Tibial artery (tissue), 4 donors: ENCODE measurements at places on chromosomes 12 and 14.

DNA sequence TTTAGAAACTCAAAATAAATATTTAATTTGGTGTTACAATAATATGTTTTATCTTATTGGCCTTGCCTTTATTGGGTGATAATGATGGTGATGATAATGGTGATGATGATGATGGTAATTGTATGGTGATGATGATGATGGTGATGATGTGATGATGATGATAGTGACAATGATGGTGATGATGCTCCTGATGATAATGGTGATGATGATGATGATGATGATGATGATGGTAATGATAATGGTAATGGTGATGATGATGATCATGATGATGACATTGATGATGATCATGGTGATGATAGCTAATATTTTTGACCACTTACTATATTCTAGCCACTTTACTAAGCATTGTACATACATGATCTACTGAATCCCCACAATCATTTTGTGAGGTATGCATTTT lies 1548.6 kb upstream of the TMEM132C start:
- no peak for DNase-seq

- DNase-seq = no peak
Measured at GRCh38 chr12:131264635-131265034, 310.9 kb downstream of the ADGRD1 start.

DNA sequence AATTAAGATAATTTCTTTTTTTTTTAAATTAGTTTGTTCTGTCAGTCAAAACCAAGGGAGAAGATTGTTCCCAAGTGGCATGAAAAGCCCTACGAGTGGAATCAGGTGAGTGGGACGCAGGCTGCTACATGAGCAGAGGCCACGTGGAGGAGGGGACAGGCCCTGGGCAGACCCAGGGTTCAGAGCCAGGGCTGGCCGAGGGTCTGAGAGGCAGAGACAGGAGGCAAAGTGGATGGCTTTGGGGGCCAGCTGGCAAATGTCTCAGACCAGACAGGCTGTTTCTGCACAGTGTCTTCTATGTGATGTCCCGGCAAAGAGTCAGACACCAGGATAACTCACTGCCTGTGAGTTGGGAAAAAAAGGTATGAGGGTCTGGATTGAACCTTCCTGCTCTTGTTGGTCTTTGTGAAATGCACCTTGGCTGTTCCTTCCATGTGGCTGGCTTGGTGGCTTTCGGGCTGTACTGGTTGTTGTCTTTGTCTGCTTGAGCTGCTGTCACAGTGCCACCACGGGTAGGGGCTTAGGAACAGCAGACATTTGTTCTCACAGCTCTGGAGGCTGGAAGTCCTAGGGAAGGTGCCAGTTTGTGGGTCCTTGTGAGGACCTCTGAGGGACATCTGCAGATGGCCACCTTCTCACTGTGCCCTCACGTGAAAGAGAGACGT lies 35.8 kb upstream of the ASPG start:
- DNase-seq = no peak

- peak; percentile 74 for DNase-seq
Measured at GRCh38 chr14:23551266-23552028, at the start of gene ZFHX2. ZFHX2 (minus strand) TSS chr14:23551765; CDS start chr14:23535325, 16,440 bp downstream.

DNA sequence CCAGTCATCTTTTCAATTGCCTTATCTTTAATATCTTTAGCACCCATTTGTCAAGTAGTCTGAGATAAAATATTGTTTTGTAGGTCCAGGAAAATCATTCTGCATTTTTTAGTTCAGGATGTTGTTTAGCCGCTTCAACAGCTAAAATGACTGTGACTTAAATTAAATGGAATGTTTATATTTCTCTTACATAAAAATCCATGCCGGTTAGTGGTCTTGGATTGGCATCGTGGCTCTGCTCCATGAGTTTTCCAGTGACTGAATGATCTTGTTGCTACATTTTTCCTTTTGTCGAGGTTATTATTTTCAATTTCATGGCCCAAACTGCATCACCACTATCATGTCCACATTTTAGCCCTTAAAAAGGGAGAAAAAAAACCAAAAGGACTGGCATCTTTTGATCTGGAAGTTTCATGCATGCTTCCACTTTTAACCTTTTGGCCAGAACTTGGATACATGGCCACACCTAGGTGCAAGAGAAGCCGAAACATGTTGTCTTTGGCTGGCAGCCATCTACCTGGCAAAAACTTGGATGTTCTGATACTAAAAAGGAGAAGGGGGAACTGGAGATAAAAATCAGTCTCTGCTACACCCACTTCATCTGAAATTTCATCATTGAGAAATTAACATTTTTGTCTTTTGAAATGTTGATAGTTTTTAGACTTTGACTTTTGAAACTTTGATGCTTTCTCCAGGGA lies 142.4 kb downstream of the OTOGL start:
- DNase-seq = no peak

DNA sequence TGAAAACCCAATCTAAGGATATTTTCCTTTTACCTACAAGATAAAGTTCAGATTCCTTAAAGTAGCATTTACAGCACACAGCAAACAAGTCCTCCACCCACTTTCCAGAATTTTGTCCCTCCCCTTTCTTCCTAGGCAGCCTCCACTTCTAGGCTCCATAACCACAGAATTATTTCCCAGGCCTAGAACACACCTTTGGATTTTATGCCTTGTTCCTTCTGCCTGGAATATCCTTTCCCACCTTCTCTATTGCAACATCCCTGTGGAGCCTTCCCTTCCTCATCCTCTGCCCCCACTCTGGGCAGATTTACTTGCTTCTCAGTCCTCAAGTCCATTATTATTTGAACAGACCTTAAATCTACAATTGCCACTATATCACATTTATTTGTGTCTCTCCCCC lies 2.1 kb upstream of the TSPAN8 start:
- no peak for DNase-seq

DNA sequence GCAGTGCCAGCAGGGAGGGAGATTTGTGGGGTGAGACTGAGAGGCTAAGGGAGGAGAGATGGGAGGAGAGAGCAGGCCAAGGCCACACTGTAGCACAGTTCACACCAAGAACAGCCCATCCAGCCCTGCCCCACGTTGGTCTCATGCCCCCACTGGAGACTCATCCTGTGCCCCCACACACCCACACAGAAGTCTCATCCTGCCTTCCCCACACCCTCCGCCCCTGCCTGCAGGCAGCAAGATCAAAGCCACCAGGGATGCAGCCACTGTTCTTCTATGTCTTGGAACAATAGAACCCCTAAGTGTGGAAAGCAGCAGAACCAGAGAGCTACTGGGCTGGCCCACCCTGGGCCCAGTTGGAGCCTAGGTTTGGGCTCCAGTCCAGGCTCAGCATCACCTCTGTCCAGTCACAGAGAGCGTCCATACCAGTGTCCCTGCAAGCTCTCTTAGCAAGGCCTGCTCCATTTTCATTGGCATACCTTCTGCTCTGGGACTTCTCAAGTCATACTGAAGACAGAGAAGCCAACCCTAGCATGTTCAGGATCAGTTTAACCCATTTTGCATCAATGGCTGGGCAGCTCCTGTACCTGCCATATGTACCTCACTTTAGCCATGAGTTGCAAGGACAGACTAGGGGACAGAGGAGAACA lies 31.7 kb upstream of the HDAC7 start:
- no peak for DNase-seq

DNA sequence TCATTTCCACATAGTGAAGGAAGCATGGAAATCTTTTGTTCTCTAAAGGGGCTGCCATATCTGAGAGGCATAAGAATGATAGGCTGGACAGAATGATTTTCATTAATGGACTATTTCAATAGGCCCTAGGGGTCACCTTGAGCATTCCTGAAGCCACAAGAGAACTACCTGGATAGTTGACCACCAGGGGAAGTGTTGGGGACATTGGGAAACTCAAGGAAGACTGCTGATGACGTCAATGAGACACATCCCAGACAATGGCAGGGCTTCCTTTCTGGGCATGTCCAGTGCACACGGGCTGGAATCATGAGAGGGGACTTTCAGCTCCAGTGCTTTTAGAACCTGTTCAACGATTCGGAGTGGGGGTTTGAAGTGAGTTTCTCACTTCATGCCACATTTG lies 48.8 kb upstream of the CHST11 start:
- no peak for DNase-seq

DNA sequence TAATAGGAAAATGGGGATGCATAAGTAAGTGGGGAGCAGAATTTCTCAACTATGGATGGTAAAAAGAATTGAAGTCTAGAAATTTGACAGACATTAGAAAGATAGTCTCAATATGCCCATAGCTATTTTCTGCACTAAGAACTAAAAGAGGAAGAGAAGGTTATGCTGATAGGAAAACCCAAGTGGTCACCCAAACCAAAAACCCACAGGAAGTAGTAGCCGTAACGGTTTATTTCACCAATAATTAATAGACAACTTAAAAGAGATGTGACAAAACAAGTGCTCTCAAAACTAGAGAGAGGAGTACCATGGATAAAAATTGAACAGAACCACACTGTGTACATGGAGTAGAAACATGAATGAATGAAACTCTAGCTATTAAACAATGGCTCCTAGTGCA lies 295.4 kb downstream of the FSCB start:
- DNase-seq = no peak

- DNase-seq = no peak
Measured at GRCh38 chr14:75191100-75191499, 14.7 kb upstream of the TMED10 start.

DNA sequence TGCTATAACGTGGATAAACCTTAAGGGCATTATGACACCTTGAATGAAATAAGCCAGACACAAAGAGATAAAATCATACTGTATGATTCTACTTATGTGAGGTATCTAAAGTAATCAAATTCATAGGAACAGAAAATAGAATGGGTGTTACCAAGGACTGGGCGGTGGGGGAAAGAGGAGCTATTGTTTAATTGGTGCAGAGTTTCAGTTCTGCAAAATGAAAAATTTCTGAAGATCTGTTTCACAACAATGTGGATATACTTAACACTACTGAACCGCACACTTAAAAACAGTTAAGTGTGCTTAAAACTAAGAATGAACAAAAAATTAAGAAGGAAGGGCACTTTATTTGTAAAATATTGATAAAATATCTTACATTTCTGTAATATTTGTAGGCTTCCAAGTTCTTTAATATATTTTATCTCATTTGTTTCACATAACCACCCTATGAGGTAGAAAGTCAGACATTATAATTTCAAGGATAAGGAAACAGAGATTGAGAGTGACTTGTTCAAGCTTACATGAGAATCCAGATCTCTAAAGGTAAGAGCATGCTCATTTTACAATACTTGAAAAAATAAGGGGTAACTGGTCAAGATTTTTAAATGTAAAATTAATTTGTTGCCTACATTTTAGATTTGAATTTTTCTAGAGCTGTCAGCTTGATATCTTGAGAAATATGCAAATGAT lies 14.9 kb downstream of the LTA4H start:
- DNase-seq = no peak

- DNase-seq = no peak
Measured at GRCh38 chr12:69837657-69838415, 12.8 kb downstream of the MYRFL start.

DNA sequence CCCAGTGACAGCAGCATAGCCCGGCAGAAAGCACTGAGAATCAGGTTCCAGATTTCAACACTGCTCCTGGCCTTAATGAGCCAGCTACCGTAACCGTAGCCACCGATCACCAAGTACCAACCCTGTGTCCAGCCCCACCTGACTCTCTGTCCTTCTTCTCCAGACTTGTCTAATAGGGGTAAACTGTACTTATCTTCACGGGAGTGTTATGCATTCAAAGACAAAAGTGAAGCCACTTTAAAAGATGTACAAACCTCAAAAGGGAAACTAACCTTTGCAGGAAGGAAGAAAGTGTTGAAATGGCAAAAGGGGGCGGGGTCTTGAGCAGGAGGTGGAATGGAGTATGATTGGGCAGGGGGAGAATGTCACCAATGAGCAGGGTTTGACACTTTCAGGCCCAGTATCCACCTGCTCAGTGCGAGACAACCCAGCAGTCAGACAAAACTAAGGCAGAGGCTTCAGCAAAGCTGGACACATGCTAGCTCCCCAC lies 226.1 kb downstream of the CHST11 start:
- no peak for DNase-seq

DNA sequence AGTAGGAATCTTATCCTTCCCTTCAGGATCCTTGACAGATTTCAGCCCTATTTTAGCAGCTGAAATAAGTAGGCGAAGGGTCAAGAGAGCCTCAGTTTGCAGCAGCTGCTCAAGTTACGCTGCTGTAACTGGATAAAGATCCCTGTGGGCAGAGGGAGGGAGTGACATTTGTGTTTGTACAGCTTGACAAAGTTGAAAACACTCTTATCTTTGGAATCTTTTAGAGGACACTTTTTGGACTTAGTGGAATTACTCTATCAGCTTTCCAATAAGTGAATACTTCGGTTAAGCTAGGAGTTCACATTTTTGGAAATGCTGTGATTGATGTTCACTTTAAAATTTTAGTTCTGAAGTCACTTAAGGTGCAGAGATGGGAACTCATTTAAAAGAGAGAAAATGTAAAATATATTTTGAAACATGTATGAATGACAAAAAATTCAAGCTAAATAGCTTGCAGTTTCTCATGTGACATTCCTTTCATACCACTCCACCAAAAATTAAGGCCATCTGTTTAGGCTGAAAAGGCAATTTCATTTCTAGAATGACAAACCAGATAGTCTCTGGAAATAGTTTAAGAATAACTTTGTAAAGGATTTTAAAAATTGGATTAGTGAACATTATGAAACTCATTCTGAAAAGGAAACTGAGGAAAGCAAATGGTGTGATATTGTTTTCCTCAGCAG lies 55.2 kb downstream of the SLC38A4 start:
- DNase-seq = no peak

- no peak for DNase-seq
Measured at GRCh38 chr14:101780887-101781239, 19.4 kb downstream of the PPP2R5C start.

DNA sequence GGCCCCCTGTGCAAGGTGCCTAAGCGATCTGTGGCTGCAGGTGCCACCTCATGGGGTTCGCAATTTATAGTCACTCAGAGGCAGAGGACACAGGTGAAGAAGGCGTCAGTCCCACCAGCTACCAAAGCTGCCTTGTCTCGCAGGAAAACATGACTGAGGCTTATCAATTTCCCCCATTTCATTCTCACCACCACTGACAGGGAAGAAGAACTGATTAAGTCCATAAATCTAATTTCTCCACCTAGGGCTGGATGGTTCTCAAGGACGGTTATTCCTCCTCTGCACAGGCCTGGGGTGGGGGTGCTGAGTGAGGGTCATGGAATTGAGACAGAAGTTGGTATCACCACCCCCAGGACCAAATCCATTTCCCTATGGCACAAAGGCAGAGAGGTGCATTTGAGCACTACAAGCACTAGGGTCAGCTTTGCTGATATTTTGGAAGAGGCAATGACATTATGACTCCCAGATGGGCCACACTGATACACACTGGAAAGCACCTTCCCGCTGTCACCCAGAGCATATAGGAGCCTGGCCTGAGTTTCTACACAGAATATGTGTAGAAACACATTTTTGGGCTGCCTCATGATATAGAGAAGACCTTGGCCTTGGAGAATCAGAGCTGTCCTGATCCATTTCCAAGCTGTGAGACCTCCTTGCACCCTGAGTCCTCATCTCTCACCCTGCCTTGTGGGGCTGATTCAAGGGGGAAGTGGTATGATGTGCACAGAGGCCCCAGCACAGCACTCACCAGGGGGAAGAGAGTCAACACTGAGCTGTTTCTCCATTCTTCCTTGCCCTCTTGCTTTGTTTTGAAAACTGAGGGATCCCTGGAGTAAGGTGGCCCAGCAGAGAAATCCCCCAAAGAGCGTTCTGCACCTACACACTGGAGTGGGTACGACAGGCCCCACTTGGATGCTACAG lies 59.4 kb downstream of the PITPNM2 start:
- DNase-seq = no peak

GRCh38 chr12:119601877-119602733 lies 8.5 kb downstream of the TMEM233 start:
- DNase-seq = no peak
